ENCODE measurements at places on chromosomes 3 and 15.

DNA sequence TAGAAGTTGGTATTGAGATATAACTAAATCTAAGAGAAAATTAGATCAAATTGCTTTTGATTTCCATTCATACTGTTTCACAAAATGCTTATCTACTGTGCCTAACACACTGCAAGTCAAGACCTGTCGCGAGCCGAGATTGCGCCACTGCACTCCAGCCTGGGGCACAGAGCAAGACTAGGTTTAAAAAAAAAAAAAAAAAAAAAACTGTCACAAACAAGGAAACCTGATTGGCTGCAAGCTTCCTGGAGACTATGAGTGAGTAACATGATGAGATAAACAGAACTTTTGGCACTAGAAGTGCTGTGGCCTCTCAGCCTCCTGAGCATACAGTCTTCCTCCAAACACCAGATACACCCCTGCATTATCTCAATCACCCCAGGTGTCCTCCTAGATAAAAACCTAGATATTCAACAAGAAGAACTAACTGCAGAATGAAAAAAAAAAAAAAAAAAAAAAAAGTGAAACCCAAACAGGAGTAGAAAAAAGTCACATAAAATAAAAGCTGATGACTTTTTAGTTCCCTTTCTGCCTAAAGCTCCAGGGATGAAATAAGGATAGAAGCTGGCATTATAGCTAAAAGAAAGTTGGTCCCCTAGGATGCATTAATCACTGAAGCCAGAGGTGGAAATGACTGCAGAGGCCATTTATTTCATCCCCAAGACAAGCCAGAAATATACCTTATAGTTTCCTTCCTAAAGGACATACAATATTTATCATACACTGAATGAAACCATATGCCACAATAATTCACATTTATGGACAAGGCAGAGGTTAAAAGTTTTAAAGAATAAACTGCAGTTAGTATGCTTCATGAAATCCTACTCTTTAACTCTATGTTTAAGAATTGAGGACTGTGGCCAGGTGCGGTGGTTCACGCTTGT lies 82.4 kb downstream of the P3H2 start:
- DNase-seq, result no peak

DNA sequence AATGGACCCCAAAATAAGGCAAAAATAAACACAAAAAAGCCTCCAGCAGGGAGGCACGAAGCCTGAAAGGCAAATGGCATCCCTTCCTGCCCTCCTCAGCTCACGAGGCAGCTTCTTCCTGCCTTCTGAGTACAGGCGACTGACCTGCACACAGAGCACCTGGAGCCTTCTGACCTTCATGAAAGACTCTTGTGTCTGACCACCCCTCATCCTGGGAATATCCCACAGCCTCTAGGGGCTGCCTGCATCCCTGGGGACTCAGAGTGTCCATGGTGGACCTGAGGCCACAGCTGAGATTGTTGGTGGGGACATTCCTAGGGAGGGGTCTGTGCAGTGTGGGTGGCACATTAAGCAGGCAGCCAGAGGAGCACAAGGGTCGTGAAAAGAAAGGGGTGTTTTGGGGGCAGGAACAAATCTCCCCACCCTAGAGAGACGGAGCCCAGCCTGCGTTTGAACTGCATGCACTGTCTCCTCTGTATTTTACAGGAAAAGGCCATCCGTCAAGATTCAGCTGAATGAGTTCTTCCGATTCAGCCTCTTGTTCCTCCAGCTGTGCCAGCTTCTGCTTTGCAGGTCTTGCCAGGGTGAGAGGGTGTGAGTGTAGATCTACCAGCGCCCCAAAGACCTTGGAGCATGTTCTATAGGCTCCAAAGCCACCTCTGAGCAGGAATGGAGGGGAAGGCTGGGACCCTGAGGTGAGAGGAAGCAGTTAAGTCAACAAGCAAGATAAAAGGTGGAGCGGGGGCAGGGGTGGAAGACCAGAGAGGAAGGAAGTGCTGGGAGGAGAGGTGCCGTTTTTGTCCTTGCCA lies 80.4 kb upstream of the MEF2A start:
- no peak for DNase-seq

GRCh38 chr3:107430214-107430995 lies 53.2 kb downstream of the CCDC54 start:
- DNase-seq, result no peak

GRCh38 chr3:124147946-124148345 lies 156.0 kb upstream of the ROPN1 start:
- no peak for DNase-seq

DNA sequence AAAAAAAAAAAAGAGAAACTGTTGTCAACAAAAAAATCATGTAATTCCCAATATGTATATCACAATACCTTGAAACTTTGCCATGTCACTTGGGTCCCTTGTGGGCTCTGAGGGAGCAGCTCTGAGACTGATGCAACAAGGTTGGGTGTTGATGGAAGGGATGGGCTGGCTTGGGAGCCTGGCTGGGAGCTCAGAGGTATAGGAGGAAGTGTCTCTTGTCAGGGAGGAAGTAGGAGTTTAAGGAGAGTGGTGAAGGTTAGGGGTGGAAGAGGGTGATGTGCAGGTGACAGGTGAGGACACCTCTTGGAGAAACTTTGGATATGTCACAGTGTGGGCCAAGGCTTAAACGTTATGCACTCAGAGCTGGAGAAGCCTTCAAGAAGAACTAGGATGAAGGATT lies 2.0 kb upstream of the TM6SF1 start:
- no peak for DNase-seq

DNA sequence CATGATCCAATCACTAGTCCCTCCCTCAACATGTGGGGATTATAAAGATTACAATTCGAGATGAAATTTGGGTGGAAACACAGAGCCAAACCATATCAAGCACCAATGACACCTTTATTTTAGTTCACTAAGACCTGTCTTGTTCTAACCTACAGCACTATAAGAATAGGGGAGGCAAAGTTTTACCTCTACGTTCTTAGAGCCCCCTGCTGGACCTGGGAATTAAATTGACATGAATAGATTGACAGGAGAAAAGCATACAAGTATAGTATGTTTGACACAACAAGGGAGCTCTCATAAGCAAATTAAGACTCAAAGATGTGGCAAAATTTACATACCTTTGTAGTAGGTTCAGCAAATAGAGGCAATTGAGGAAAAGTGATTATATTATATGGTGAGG lies 974.4 kb upstream of the ALCAM start:
- no peak for DNase-seq

DNA sequence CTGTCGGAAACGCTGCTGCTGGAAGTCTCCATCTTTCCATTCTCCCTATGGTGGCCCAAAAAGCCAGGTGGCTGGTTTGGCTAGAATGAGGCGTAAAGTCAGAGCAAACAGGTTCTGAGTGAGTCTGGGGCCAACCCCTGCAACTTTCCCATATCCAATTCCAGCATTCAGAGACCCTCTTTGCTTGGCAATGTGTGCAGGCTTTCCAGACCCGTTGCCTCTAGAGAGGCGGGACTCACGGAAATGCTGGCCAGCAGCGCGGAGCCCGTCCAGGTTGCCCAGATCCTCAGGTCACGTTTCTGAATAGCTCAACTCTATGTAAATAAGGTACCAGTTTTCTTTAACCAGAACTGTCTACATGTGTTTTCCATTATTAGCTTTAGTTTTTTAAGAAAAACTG lies 68.0 kb downstream of the VGLL4 start:
- no peak for DNase-seq

DNA sequence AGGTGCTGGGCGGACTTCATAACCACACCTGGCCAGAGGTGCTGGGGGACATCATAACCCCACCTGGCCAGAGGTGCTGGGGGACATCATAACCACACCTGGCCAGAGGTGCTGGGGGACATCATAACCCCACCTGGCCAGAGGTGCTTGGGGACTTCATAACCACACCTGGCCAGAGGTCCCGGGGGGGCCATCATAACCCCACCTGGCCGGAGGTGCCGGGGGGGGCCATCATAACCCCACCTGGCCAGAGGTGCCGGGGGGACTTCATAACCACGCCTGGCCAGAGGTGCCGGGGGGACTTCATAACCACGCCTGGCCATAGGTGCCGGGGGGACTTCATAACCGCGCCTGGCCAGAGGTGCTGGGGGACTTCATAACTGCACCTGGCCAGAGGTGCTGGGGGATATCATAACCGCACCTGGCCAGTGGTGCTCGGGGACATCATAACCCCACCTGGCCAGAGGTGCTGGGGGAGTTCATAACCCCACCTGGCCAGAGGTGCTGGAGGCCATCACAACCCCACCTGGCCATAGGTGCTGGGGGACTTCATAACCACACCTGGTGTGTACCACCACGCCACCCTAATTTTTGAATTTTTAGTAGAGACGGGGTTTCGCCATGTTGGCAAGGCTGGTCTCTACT lies 10.7 kb upstream of the TUBGCP5 start:
- DNase-seq, result no peak

- no peak for DNase-seq
Observed at GRCh38 chr3:14200841-14201240, 22.2 kb downstream of the LSM3 start.

DNA sequence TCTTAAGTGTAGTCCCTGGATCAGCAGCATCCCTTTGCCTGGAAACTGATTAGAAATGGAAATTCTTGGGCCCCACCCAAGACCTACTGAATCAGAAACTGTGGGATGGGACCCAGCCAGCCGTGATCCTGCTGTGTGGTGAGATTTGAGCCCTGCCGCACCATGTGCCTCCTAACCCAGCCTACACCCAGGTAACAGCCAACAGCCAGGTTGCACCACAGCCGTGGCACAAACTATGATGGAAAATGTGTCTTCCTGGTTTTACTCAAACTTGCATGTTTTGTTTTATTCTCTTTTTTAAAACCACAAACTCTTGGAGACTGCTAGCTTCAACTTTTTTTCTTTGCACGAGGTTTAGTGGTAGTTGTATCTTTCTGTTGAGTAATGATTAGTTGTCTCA lies 2.6 kb downstream of the LIMD1 start:
- DNase-seq, result no peak
